Cerebellar nuclear complex (tissue), 1 donor: ENCODE measurements at places on chromosomes 6 and 20.

DNA sequence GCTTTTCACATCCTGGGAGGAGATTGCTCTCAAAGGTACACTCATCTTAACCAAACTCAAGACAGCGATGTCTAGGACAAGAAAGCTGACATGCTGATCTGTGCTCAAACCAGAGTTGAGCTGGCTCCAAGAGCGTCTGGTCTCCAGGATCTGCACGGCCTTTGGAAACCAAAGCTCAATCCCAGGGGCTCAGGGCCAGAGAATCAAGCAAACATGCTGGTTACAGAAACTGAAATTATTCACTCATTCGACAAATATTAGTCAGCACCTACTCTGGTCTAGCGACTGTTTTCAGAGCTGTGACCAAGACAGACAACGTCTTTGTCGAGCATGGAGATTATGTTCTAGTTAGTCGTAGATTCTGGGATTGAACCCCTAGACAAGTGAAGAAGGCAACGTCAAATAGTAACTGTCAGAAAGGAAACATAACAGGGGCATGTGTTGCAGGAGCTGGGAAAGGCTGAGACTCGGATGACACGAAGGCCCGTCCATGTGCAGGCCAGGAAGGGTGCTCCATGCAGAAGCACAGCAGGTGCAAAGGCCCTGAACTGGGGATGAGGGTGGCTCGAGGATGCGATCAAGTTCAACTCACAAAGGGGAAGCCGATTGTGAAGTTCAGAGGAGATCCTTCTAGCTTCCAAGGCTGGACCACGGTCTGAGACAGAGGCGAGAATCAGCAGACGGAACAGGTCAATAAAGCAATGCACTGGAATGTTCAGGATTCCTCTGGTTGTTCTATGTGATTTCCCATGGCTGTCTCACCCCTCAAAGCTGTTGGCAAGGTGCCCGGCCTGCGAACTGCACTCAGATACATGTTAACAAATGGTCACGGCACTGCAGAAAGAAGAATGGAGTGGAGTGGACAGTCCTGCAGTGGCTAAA lies 12.5 kb upstream of the PCK1 start:
- DNase-seq: no peak

- peak; percentile 79 for DNase-seq
These were observed 446.7 kb downstream of the BCKDHB start for GRCh38 chr6:80553071-80553740.

- DNase-seq: no peak
These were observed 257.5 kb downstream of the ADGB start for GRCh38 chr6:146856296-146856695.

DNA sequence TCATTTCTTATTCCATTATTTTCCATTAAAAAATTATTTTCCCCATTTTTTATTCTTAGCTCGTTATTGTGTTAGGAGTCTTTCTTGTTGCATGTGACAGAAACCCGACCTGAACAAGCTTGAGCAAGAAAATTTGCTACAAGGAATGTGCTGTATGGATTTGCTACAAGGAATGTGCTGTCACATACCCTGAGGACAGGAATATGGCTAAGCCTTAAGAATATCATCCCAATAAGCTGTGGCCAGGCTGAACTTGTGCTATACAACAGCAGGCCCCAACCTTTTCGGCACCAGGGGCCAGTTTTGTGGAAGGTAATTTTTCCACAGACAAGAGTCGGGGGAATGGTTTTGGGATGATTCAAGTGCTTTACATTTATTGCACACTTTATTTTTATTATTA lies 114.0 kb downstream of the TRMT11 start:
- no peak for DNase-seq

DNA sequence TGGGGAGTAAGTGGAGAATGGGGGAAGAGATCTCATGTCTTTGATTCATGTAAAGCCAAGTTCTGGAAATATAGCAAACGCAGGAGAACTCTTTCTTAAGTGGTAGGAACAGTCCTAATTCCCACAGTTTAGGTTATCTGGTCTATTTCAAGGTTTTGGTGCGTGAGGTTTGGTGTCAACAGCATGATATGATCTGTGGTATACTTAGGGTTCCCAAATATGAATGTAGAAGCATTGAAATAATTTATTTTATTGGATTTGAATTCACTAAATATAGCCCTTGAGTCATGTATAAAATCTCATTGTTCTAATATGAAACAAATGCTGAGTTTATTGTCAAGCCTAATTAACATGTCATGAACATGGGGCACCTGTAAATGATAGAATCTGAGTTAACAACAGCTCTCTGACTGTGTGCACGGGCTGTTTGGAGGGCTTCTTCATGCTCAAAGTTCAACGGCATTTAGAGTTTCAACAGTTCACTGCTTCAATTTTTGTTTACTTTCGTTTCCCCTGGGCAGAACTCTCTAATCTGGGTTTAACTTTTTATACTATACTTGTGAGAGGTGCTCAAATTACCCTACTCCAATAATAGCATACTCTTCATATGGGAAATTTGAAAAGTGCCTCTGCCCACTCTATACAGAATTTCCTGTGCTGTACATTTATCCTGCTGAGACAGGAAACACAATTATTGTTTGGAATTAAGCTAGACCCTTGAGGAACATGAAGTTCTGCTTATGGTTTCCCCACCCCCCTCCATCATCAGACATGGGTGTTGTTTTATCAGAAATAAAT lies 236.3 kb upstream of the ZNF217 start:
- no peak for DNase-seq

DNA sequence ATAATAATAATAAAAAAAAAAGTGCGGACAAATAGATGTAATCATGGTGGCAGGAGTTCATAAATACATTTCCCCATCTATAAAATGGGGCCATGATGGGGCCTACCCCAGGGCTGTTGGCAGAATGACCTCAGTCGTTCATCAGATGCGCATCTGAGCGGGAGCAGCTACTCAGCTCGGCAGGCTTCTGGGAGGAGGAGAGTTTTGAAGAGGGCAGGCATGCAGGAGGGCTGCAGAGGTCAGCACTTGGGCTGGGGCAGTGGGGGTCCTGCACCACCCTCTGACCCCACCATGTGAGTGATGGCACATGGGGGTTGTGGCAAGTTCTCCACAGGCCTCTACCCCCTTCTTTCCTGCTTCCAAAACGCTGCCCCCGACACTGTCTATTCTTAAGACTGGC lies 373.5 kb downstream of the ZFAND3 start:
- DNase-seq: no peak

DNA sequence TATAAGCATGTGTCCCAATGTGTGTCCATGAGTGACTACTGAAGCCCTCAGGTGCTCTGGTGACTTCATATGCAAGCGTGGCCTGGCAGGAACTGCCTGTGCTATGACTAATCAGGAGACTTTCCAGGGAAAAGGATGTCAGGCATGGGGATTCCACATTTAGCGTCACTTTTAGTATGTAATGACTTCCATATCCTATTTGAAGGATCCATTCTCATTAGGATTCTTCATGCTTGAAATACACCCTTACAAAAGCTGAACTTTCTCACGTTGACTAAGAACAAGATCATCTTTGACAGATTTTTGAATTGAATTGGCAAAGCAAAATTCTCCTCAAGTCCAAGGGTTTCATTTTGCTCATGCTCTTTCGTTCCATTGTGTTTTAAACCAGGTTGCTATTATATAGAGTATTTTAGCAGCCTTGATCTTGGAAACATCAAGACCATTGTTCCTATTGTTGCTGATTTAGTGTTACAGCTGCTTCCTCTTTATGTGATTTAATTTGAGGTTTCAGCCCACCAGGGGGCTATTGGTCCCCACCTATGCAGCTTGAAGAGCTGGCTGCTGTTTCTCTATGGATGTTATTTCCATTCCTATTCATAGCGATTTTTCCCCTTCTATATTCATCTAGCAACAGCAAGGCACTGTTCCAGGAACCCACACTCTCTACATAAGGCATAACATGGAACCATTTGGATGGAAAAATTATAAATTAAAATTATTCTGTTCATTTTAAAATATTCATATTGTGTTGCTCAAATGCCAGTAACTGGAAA lies 418.6 kb downstream of the CDKAL1 start:
- DNase-seq: no peak

DNA sequence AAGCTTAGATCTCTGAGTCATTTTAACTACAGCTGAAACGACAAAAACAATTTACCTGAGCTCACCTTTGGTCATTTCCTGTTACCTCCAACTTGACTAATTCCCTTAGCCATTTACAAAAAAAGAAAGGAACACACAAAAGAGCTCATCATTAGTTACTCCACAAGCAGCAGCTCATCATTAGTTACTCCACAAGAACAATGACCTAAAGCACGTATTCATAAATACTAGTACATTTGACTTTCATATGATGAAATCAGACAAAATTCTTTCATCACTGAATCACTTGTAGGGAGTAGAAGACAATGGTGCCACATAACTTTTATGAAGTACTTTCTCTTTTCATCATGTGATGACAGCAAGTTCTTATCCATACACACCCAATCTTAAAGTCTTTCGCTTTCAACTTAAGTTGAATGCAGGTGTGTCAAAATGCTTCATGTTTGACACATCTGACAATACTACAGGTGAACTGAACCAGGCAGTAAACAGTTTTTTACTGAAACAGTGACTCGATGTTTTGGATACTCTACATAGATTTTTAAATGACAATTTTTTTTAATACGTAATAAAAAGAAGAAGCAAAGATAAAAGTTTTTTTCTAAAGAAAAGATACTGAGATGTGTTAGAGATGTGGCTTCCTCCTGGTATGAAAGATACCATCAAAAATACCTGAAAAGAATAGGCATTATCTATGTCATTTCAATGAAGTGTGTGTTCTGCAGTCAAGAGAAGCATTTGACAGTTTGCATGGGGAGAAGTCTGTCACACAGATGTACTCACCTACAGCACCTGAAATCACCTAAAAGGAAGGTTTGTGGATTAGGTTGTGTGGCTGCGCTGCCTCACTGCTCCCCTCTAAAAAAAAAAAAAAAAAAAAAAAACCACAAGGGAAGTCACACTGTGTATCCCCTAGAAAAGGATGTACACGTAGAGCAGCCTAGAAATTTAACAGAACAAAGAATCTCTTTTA lies 109.1 kb downstream of the PRDM1 start:
- no peak for DNase-seq

DNA sequence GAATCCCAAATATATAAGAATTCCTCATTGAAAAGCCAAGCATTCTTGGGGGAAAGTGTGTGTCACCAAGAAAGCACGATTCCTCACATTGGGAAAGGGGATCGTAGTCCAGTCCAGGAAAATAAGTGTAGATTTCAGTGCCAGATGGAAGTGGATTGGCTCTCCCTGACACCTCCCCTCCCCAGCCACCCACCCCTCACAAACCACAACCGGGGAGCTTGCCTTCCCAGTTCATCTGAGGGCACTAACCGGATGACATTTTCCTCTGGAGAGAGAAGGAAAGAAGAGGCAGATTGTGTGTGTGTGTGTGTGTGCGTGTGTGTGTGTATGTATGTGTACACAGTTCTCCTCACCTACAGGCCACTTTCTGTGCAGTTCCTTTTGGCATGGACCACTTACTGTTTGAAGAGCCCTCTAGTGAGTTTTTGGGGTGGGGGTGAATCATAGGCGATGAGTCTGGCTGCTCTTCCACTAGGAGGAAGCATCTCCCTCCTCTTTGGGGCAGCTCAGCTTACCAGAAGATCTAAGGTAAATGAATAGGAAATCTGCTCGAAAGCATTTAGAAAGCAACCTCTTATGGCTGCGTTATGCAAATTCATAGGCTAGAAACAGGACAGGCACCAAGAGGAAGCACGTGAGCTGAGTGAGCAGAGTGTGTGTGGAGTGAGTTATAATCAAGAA lies 20.8 kb downstream of the DAAM2 start:
- no peak for DNase-seq
